ENCODE measurements at places on chromosomes 12 and 14. TPM values are rescaled to one million over a fixed set of nuclear protein-coding genes. Genes with fewer than 3 reads are reported as not detected.
A peak's percentile ranks its signal among the peaks of the same experiment; 100 is the strongest.

GRCh38 chr14:50260072-50260471, 28.7 kb upstream of the SOS2 start:
- no peak for DNase-seq

- DNase-seq: peak; percentile 91
These were observed 797 bp downstream of the UNG start for GRCh38 chr12:109098183-109098604.

GRCh38 chr12:6345319-6346091, 3.6 kb upstream of the TNFRSF1A start:
- DNase-seq: no peak

GRCh38 chr12:52903285-52903854, 1.5 kb downstream of the KRT8 start:
- DNase-seq: no peak

GRCh38 chr12:109656743-109657142, 56.9 kb upstream of the FAM222A start:
- DNase-seq: no peak

DNA sequence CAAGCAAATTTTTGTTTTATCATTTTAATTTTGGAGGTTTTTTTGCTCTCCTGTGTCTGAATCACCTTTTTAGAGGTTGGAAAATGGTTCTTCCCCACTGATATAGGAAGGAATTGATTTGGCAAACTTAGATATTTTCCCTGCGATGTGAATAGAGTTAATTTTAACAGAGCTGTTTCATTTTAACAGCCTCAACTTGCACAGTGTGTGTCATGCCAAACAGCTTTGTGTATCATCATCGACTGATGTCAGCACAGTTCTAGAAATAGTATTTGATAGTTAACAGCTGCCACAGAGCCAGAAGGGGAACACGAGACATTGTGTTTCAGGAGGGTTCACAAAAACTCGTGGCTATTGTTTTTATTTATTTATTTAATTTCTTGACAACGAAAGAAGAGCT, 243.1 kb upstream of the FOXN3 start:
- no peak for DNase-seq

DNA sequence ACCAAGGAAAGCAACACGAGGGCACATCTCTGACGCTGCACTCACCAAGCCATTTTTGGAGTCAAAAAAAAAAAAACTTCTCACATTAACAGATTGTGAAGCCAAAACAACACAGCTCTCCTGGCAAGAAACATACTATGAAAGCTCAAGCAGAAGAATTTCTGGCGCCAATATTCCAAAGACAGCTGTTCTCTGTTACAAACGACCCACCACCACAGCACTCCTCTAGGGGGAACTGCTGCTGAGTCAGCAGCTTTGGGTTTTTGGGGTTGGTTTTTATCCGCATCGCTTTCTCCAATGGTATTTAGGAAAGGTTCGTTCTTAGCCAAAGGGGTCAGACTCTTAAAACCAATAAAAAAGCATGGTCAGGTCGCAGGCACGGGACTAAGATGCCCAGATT, 379.4 kb downstream of the RPS29 start:
- DNase-seq: no peak

- no peak for DNase-seq
These were observed 723.9 kb downstream of the MED13L start for GRCh38 chr12:115553622-115554021.

DNA sequence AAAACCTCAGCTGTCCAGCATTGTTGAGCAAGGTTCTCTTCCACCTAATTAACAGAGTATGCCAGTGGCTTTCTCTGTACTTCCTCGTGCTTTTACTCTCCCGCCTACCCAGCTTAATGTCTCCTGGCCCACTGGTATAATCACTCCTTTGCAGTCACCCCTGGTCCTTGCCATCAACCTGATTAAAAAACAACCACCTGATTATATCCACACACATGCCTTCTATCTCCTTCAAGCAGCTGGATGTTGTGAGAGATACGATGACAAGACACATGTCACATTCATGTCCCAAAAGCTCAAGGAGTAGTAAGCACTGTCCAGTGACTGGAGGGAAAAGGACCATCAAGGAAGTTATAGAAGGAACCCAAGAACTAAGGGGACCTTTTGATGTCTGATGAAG, 241.3 kb upstream of the GRIP1 start:
- no peak for DNase-seq

FIGNL2 gene
- 1.3 TPM for total RNA-seq

ARHGEF25 gene
- total RNA-seq: 12.8 TPM

CMA1 gene
- 1.4 TPM for total RNA-seq

SVOP gene
- total RNA-seq: not detected

MANSC4 gene
- not detected for total RNA-seq

EID3 gene
- 8.2 TPM for total RNA-seq

GRIP1 gene
- 1.6 TPM for total RNA-seq

ZC2HC1C gene
- total RNA-seq: 3.1 TPM

RFX4 gene
- total RNA-seq: 0.13 TPM

HIGD1C gene
- total RNA-seq: not detected

PSEN1 gene
- 55.3 TPM for total RNA-seq

All from mesenteric fat pad (tissue), 1 donor.